ENCODE measurements at places on chromosomes 2 and 18.

- DNase-seq, result peak; percentile 17
These were observed 31.4 kb upstream of the IL18RAP start for GRCh38 chr2:102391565-102391964.

- peak; percentile 73 for DNase-seq
These were observed 89.4 kb downstream of the DGKD start for GRCh38 chr2:233443511-233444183.

DNA sequence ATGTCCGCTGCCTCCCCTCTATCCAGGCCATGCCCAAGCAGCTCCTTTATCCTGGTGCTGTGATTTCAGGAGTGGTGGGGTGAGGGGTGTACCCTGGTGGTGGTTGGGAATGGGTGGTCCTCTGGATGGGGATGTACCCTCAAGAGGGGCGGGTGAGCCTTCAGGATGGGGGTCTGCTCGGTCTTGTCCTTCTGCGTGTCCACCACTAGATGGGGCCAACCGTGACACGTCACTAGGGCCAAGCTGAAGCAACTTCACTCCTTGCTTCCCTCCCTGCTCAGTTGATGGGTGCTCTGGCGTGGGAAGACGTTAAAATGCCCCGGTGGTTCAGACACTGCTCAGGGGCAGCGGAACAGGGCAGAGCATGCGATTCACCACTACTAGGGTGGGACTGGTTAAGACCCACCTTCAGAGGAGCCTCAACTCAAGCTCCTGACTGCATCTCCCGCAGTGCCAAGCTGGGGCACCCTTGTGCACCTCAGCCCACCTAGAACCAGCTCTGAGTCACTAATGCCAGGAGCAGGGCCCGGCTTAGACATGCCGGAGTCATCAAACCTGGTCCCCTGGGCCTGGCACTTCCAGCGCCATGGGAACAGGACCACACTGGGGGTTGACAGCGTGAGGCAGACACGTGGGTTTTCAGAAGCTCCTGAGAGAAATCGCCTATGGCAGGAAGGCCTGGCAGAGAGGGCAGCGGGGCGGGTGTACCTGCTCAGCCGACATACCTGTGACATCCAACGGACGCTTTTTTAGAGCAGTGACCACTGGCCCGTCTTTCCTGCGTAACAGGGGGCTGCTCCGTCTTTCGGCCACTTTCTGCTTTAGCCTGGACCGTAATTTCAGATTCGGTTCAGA, 256.7 kb downstream of the HDAC4 start:
- DNase-seq, result no peak

GRCh38 chr2:28662044-28662443, 89.6 kb upstream of the PPP1CB start:
- DNase-seq, result no peak

GRCh38 chr2:175981551-175981950, 20.5 kb downstream of the LNPK start:
- DNase-seq, result no peak

DNA sequence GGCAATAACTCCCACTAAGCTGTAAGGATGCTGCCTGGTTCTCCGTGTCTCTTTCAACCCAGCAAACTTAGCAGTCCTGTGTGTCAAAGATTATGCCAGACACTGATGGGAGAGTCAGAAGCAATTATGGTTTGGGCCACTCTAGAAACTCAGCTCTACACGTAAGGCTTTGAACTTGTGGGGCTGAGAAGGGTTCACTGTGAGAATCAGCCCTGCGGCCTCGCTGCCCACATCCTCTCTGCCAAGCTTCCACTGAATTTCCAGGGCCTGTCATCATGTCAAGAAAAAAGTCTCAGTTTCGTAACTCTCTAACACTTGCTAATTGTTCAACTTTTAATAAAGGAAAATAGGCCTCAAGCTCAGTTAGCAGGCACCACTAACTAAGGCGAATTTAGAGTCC, 308.8 kb upstream of the LYPD1 start:
- no peak for DNase-seq

GRCh38 chr2:208092093-208092832, 32.1 kb downstream of the CRYGD start:
- DNase-seq, result no peak

DNA sequence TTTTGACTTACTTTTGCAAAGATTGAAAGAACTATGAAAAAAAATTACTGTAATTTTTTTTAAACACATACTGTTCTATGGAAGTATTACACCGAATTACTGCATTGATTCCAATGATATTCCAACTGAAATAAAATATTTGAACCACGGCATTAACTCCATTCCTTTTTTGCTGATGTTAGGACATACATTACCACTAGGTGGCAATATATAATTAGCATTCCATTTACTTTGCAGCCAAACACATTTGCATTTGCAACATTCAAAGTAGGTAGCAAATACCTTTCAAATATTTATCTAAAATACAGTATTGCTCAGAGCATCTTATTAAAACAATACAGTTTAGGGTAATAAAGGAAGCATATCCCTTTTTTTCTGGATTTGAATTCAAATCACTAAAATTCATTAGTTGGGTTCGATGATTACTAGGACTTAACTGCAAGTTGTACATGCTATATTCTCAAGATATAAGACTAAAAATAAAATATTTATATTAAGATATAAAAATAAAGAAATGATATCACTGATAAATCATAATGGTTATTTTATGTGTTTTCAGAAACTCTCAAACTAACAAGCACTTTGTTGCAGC, 31.3 kb downstream of the LANCL1 start:
- no peak for DNase-seq

- DNase-seq, result no peak
These were observed 3.2 kb downstream of the KIF1A start for GRCh38 chr2:240816584-240817495.

DNA sequence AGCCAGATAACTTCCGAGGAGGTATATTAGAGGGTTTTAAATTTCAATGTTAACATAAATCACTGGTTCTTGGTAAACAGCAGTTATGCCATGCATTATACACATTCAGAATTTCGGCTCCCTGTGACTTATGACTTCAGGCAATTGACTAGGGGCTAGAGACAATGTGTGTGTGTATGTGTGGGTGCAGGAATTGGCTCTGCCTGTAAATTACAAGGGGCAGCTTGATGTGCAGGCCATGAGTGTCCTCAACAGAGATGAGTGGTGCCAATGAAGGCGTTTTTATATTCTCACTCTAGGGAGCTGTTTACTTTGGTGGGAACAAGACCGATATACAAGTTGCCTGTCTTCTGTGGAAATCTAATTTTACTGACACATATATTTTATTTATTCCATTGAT, 161.6 kb downstream of the CSRNP3 start:
- DNase-seq, result no peak

DNA sequence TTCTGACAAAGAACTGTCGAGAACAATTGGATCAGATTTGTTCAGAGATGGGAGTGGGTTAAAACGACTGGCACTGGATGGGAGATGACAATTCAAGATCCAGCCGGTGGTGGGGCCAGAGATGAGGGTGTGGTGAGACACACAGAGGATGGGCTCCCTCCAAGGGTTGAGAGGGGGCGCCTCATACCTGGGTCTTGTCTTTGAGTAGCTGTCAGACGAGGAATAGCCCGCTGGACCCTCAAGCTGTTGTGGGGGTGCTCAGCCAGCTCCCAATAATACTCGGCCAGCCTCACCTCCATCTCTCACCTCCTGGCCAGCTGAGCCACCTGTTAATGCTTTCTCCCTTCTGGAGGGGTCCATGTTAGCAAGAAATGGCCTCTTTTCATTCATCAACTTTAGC, 14.0 kb downstream of the INPP5D start:
- DNase-seq, result no peak

GRCh38 chr18:32688821-32689220, 84.0 kb downstream of the KLHL14 start:
- no peak for DNase-seq

DNA sequence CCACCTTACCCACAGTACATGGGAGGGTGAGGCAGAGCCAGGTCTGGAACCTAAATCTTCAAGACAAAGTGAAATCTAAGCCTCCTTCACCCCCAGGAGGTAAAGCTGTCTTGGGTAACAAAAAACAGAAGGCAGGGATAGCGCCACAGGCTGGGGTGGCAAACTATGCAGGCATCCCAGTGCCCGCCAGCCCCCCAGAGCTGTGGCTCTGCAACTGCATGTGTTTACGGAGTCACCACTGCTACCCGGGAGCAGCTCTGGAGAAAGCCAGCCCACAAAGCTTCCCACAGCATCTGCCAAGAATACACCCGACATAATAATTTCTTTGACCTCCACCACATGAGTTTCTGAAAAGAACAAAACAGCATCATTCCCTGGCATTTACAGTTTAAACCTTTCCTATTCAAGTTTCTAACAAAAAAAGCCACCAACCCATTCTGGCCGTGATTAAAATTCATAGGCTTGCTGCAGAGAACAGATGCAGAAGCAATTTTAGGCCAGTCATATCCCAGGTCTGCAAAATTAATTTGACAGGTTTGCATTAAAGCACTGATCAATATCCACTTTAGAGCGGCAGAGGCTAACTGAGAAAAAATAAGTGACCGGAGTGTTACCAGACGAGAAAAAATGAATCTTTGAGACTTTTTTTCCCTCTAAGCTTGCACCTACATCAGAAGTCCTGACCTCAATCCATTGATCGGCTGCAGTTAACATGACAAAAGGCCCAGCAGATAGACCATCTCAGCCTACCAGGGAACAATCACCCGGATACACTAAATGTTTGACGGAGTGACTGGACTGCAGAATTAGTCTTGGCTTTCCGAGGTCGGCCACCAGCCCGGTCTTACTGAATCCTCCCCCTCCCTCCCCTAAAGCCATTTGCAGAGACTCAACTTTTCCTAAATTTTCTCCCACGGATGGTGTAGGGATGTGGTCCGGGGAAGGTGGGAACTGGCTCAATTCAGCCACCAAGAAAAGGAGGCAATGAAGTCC, 309.6 kb upstream of the SKOR2 start:
- DNase-seq, result no peak

- no peak for DNase-seq
These were observed 2.3 kb downstream of the EGR4 start for GRCh38 chr2:73291093-73291460.

- DNase-seq, result no peak
These were observed 132.8 kb downstream of the THADA start for GRCh38 chr2:43462866-43463641.

GRCh38 chr18:63017076-63017475, 301.7 kb downstream of the PHLPP1 start:
- DNase-seq, result no peak

DNA sequence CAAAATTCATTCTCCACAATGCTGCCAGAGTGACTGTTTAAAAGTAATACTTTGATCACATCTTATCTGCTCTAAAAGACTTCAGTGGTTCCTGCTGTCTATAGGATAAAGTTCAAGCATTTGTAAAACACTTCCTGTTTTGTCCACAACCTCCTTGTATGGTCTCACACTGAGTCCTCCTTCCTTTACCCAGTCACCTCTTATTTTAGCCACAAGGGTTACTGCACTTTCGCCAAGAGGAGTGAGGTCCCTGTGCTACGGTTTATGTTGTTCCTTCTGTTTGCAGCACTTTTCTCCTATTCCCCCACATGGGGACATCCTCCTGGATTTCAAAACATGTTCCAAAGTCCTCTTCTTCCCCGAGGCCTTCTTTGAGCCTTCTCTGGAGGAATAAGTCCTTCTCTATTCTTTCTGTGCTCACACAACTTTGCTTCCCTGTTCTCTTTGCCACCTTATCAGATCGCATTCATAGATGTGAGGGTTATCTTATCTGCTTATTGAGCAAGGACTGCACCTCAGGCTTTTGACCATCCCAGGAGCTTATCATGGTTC, 112.2 kb upstream of the NABP1 start:
- no peak for DNase-seq

DNA sequence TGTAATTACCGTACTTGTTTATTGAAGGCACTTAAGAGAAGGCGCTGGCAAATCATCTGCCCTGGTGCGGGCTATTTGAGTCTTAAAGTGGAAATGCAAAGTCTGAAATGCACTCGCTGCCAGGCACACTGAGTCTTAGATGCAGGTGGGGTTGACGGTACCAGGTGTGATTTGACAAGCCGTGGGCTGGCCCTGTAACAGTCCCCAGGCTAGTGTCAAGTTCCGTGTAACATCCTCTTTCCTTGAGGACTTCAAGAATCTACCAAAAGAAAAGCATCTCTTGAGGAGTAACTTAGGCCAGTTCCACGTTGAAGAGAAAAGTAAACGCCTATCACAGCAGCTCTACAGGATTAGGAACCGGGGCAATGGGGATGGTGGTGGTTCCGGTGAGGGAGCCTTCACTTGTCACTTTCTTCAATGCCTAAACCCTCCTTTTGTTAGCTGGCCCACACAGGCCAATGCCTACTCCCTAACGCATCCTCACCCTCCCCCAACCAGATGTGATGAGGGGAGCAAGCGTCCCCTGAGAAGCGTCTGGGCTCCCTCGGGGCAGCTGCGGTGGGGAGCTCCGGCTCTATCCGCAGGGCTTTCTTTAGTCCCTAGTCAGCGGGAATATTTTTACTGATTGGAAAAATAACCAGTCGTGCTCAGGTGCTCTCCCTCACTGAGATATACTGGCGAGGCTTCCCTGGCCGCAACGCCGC, 1.5 kb upstream of the UGP2 start:
- DNase-seq, result no peak

- no peak for DNase-seq
These were observed 120.8 kb downstream of the BABAM2 start for GRCh38 chr2:28011322-28011737.

- no peak for DNase-seq
These were observed 93.4 kb downstream of the GLI2 start for GRCh38 chr2:120828829-120829632.

- no peak for DNase-seq
These were observed 54.1 kb downstream of the ETAA1 start for GRCh38 chr2:67451086-67451832.

GRCh38 chr18:21179590-21180220, 62.3 kb upstream of the GREB1L start:
- peak; percentile 20 for DNase-seq

DNA sequence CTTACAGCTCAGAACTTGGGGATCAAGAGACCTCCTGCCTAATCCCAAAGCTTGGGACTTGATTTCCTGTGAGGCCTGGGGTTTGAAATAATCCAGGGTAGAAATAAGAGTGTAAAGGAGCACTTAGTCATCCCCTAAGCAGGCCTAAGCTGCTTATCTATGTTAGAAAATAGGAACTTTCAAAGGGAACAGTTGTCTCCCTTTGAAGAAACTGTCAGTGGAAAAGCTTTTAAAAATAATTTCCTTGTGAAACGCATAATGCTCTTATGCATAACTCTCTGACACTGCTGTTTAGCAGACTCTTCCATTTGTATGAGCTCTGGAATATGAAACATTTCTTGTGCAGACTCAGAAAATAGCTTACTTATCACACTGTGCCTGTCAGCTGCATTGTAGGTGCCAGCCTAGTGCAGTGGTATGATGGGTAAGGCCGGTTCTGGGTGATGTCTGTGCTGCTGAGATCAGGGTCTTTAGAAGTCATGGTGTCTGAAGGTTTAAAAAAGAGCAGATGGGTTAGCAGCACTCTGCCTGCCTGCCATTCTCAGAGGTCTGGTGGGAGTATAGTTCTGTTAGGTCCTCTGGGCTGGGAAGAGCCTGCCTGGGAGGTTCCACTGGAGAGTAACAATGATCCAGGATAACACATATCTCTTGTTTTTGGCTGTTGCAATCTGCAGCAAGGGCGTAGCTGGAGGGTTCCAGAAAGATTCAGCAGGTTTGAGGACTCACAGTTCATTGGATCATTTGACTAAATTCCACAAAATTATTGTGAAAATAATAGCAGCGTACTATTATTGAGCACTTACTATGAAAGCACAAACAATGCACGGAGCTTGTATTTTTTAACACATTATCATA, 283.2 kb upstream of the MEX3C start:
- DNase-seq, result no peak

GRCh38 chr2:128549094-128549493, 230.4 kb upstream of the HS6ST1 start:
- DNase-seq, result no peak

- DNase-seq, result no peak
These were observed 7.7 kb downstream of the IGFBP5 start for GRCh38 chr2:216687646-216688045.

GRCh38 chr2:154836632-154837031, 138.1 kb downstream of the KCNJ3 start:
- no peak for DNase-seq

All from activated gamma-delta T cell treated with anti-CD3 and anti-CD28 coated beads, Interleukin-2, amount 50 U/mL, for 16 hours (primary cell).